Left hindlimb (tissue), 1 donor: ENCODE measurements at places on chromosomes 6 and 20.

DNA sequence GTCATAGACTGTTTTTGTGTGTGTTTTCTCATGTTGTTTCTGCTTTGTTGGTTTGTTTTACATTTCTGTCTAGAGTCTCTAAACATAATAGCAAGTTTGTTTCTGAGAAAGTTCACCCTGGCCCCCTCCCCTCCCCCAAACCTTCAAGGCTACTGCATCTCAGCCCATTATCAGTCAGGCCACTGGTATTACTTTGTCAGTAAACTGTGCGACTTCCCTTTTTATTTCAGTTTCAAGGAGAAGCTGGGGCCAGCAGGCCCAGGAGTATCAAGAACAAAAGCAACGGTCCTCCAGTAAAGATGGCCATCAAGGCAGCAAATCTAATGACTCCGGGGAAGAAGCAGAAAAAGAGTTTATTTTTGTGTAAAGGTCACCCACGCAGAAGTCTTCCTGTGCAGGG is 32.8 kb upstream of the SCGN start:
- DNase-seq, result no peak

- peak; percentile 48 for DNase-seq
These were observed 3.8 kb downstream of the DEK start for GRCh38 chr6:18260448-18261106.

DNA sequence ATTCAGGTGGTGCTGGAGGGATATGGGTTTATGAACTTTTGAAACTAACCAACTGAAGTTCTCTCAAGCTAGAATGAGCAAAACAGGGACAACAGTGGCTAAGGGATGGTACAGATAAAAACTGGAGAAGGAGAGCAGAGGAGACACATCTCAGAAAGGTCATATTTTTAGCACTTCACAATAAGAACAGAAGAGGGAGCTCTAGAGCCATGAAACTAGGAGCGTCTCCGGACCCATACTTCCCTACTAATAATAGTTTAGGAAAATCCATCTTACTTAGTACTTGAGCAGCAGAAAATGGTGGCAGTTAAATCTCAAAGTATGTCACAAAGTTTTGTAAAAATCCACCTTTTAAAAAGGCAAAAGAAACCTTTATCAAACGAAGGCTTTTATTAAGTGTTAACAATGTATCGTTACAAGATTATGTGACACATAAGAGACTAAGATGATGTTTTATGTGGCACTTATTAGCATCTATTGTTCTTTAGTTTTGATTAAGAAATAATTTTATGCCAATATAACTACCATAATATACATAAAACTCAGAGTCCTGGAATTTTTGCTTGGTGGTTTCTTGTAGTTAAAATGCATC is 278.6 kb downstream of the TBC1D32 start:
- no peak for DNase-seq

DNA sequence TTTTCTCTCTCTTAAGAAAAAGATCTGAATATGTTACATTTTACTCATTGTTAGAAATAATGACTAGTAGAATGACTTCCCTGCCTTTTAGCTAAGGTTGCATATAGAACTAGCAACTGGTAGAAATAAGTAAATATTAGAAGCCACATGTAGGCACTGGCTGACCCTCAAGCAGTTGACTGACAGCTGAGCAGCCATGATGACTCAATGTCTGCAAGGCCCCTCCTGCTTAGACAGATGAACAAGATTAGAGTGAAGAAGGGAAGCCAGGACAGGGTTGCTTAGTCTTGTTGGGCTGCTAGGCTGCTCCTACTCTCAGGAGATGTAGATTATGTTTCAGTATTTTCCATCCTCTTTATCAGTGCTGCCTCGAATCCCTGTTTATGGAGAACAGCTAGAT is 6.5 kb downstream of the MEP1A start:
- DNase-seq, result no peak

DNA sequence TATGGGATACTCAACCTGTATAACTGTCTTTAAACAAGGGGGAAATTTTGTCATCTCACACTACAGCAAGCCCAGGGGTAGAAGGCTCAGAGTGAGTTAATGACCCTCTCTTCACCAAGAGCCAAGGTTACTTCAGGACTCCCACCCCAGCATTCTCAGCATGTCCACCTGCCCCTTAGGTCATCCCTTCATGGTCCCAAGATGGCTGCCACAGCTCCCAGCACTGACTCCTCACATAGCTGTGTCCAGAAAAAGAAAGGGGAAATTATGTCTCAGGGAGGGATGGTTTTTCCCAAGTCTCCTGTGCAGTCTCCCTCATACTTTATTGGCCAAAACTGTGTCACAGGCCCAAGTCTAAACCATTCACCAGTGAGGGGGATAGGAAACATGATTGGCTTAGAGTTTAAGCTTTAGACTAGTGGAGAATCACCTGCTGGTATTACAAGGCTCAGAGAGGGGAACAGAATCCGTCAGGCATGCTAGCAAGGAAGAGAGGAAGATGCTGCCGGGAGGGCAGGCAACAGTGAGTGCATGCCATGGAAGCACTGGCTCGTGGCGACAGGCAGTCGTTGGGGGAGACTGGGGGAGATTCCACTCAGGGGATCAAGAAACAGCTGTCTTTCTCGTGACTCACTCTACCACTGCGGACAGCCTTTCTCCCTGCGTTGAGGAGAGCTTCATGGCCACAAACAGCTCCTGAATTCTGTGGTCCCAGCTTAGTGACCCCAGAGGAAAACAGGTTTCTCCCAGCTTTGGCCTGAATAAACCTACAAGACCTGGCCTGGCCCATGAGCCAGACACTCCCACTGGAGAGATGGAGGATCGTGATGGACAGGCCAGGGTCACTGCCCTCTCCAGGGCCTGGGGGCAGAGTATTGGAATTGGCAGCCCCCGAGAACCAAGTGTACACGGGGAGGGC is 37.2 kb downstream of the HM13 start:
- no peak for DNase-seq

DNA sequence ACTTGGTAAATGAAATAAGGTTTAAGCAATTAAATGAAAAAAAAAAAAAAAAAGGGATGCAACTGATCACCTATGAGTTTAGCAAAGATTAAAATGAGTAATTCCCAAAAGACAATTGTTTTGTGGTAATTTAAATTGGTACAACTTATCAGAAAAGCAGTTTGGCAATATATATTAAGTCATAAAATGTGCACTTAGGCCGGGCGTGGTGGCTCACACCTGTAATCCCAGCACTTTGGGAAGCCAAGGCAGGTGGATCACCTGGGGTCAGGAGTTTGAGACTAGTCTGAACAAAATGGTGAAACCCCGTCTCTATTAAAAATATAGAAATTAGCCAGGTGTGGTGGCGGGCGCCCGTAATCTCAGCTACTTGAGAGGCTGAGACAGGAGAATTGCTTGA is 7.9 kb downstream of the PHACTR2 start:
- no peak for DNase-seq
